ENCODE measurements at places on chromosomes 7 and 10.
A peak's percentile ranks its signal among the peaks of the same experiment; 100 is the strongest.

DNA sequence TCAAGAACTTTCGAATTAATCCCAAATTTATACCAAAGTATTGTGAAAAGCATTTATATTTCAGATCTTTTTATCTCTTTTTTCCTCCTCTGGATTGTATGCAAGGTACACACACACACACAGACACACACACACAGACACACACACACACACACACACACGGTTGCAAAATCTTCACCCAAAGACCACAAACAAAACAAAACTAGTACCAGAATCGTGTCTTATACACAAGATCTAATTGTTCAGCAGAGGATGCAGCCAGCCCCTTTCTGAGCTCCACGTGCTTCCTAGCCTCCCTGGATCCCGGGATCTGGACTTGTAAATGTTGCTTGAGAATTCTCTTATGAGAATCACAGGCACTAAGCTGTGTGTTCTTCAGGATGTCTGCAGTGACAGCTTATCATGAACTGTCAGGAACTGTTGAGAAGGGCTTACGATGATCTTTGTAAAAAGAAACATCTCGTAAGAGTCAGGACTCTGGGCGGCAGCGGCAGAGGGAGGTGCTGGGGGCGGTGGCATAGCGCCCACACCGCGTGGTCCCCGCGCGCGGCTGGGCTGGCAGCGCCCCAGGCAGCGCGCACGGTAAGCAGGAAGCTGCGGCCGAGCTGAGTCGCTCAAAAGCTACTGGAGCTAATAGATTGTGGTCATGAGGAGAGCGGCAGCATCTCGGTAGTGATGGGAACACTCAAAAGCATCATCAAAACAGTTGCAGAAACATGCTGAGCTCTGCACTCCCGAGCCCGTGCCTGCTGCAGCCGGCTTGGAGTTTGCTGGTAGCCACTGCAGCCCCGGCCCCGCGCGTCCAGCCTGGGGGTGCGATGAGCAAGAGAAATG is 277.6 kb downstream of the GATA3 start:
- DNase-seq = peak; percentile 71

DNA sequence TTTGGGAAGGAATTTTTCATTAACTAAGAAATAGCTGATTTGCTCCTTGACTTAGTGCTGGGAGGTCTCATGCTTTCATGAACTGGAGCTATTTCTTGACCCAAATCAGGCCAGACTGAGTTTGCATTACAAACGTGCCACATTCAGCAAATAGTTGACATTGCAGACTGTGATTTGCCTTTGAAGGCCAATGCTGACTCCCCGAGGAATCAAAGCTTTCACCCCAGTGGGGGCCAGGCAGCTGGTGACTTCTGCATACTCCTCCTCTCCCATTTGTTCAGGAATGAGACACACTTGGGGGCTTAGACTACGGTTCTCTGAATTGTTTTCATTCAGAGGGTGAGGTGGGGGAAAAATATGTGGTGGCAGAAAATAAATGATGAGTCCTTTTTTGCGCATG is 111.0 kb upstream of the JAZF1 start:
- no peak for DNase-seq

DNA sequence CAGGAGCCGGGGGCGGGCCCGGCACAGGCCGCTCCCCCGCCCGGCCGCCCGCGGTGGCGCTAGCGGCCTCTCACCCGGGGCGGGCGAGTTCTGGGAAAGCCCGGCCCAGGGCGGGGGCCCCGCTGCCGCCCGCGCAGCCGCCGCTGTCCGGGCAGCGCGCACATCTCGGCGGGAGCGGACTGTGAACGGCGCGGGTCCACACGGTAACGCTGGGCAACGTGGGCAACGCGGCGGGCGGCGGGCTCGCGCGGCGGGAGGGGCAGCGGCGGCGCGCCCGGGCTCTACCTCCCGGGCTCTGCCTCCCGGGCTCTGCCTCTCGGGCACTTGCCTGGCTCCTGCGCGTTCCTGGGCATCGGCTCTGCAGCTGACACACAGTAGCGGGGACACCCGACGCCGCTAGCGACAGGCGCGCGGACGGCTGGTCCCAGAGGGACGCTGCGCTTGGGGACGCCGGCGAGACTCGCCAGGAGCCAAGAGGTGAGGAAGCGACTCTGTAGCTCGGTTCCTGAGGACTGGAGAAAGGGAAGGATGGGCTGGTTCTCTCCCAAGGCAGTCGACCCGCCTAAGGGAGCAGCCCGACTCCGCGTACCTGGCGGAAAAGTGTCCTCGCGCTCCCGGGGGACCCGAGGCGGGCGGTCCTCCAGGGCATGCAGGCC is at the start of gene PLCE1:
Gene PLCE1, plus strand, starts transcription at position 150 of the 656 bp plus-strand sequence. CDS start 37,116 bp downstream, outside the sequence.
- peak; percentile 26 for DNase-seq

GRCh38 chr7:37395618-37396259 is 52.9 kb downstream of the ELMO1 start:
- DNase-seq = no peak

- DNase-seq = no peak
Observed at GRCh38 chr10:116469437-116469836, 41.8 kb downstream of the PNLIPRP3 start.

- DNase-seq = no peak
Observed at GRCh38 chr10:23899166-23899565, 309.8 kb upstream of the KIAA1217 start.

GRCh38 chr10:89283936-89284475 is 17.8 kb upstream of the IFIT2 start:
- DNase-seq = peak; percentile 87

GRCh38 chr10:104582602-104582951 is 58.5 kb upstream of the SORCS3 start:
- DNase-seq = no peak

DNA sequence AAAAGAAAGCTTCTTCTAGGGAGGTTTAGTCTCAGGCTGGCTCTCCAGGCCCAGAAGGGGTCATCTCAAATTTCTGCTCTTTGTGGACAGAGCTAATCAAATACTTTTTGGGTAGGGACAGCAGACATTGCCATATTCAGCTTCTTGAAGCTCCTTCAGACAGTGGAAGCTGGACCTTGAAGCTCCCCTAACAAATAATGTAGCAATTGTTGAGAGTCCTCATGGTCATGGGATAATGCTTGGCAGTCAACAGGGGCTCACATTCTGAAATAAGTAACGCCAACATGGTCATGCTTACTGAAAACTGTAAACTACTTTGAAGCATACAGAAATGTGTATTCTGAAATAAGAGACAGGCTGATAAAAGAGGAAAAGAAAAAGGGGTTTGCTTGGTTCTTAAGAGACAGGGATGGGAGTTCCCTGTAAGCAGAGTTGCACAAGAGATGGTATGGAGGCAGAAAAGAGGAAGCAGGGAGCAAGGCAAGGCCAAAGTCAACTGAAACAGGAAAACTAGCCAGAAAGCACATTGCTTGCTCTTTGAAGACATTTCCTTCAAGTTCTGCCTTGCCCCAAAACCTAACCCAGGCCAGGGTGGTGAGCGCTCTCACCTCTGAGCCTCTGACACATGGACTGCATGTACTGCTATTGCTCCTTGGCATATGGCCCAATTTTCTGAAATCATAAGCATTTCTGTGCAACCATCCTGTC is 53.1 kb upstream of the KMT2E start:
- DNase-seq = peak; percentile 85

- DNase-seq = no peak
Observed at GRCh38 chr10:5511231-5511884, 12.0 kb upstream of the CALML5 start.

GRCh38 chr10:50740293-50740648 is 535 bp downstream of the ASAH2B start:
- DNase-seq = peak; percentile 74

- no peak for DNase-seq
Observed at GRCh38 chr10:22611425-22612115, 102.8 kb downstream of the PIP4K2A start.

DNA sequence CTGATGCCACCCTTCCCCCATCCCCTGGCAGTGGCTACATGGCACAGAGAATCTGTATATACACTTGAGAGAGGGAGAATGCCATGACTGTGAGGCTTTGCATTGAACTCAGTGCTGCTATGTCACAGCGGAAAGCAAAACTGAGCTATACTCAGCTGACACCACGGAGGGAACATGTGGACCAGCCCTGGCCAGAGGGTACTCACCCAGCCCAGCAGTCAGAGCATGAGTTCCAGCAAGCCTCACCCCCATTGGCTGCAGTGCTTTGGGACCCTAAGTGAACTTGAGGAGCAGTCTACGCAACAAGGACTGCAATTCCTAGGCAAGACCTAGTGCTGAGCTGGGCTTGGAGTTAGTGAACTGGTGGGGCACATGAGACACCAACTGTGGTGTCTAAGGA is 10.3 kb upstream of the AOC1 start:
- DNase-seq = no peak

DNA sequence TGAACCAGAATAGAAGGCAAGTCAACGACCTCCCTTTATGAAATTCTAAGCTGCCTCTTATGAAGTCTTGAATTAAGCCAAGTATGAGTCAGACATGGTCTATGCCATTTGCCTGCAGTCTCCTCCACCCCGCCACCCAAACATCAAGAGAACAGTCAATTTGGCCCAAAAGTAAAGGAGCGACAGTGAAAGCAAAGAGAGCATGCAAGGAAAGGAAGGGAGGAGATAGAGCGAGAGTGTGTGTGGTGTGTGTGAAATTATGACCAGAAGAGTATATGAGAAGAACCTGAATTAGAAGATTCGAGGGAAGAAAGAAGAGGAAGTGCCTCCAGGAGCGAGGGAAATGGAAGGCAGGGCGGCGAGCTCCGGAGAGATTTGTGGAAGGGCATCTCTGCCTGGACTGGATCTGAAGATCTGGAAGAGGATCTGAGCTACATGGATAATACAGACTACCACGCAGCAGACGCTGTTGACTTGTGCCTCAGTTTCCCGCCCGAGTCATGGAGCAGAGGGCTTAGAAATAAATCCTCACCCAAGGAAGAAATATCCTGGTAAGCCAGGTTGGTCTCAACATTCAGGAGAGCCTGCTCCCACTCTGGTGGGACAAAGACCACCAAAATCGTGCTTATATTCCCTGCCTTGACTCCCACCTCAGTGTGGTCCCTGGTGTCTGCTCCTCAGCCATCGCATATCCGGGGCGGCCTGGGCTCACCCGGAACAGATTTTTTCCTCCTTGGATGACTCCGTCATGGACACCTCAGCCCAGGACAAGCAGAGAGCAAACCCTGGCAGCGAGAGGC is 459 bp downstream of the ZDHHC6 start:
- DNase-seq = peak; percentile 15

- no peak for DNase-seq
Observed at GRCh38 chr10:21160116-21160515, 263.0 kb upstream of the NEBL start.

GRCh38 chr7:48009954-48010353 is 19.0 kb downstream of the SUN3 start:
- DNase-seq = no peak

- no peak for DNase-seq
Observed at GRCh38 chr7:131342864-131343442, 15.3 kb downstream of the MKLN1 start.

GRCh38 chr10:43224321-43224720 is 42.5 kb downstream of the RASGEF1A start:
- DNase-seq = no peak

DNA sequence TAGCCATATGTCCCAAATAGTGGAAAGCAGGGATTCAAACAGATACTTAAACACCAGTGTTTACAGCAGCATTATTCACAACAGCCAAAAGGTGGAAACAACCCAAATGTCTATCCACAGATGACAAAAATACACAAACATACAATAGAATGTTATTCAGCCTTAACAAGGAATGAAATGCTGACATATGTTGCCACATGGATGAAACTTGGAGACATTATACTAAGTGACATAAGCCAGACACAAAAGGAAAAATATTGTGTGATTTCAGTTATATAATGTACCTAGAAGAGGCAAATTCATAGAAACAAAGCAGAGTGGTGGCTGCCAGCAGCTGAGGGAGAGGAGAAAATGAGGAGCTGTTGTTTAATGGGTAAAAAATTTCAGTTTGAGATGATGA is 533.9 kb upstream of the FZD8 start:
- DNase-seq = no peak

DNA sequence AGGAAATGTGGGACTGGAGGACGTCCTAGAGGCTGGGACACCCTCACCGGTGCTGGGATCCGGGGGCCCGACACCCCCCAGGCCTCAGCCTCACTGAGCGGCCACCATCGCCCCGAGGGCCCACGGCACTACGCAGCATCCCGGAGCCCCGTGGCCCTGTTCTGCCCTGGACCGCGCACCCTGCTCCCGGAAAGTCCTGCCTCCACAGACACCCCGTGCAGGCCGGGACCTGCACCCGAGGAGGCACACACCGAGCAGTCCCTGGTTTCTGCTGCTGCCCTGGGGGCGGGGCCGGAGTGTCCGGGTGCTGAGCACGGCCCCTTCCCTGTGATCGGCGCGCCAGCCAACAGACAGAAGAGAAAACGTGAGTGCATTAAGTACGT is 18.1 kb upstream of the KNDC1 start:
- no peak for DNase-seq

DNA sequence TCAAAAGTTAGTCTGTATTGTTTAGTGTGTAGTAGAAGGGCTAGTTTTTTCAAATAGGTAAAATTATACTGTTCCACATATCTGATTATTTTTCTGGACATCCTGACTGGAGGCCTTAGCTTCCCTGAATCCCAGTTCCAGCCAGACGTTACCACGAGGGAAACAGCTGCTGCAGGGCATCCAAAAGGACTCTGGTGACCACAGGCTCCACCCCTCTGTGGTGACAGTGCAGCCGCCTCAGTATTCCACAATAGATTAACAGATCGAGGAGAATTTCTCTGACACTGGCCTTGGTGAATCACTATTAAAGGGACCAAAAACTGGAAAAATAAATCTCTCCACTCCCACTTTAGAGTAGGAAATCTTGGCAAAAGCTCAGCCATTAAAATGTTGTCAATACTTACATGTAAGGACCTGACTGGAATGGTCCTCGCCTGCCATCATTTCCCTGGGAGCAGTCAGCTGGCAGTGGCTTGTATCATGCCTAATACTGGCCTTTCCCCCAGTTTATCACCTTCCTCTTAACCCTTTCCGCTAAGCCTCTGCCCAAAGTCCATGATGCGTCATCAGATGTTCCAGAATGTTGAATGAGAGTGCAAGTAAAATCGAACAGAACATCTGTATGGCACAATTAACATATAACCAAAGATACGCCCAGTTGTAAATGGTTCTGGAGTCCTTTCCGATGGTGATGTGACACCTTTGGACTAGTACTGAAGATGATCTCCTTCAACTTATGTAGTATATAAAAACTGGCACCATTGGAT is 31.6 kb downstream of the ENO4 start:
- no peak for DNase-seq

GRCh38 chr7:134056816-134057215 is 70.3 kb upstream of the LRGUK start:
- no peak for DNase-seq

DNA sequence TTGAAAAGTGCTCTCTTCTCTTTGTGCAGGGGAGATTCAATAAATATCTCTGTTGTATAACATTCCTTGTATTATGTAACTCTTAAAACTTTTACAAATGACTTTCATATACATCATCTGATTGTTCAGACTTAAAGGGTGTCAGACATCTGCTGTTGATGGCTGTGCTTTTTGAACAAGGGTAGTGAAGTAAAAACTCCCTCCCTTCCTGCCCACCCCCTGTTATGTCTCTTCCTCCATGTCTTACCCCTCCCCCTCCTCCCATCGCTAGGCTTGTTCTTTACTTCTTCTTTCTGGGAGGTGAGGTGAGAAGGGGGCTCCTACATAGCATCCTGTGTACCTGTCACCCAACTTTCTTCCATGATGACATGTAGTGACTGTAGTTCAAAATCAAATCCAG is 23.4 kb upstream of the ABCB4 start:
- no peak for DNase-seq
